NT2/D1 (cell line): ENCODE measurements at places on chromosomes 11 and 22.

DNA sequence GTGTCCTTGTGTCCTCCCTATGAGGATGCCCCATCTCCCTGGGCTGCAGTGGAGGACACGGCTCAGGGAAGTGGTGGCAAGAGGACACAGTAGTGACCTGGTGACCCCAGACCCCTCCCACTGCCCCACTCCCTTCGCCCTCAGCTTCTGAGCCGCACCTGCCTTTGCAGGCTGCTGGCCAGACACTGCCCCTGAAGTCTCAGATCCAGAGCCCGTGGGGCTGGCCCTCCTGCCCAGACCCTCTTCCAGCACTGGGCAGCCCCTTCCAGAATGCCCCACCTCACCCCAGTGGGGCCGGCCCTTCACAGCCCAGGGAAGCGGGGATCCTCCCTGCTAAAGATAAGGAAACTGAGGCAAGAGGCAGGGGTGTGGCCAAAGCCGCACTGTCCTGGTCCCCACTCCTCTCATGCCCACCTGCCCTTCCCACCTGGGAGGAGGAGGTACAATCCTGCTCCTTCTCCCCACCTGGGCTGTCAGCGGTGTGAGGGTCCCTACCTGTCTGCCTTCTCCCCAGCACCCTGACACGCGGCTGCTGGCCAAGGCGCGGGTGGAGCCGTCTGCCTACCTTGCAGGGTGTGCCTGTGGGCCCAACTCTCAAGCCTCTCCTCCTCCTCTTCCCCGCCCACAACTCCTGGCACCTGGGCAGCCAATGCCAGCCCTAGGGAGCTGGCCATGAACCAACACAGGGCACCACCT, 17.3 kb downstream of the TRPM5 start:
- DNase-seq = no peak

- DNase-seq = peak; percentile 35
Observed at GRCh38 chr11:73359930-73360742, 16.1 kb upstream of the RELT start.

- no peak for DNase-seq
Observed at GRCh38 chr22:30129636-30130035, 49.4 kb downstream of the HORMAD2 start.

- no peak for DNase-seq
Observed at GRCh38 chr11:63670433-63671321, 499 bp downstream of the ATL3 start.

- no peak for DNase-seq
Observed at GRCh38 chr11:92329137-92329536, 104.5 kb downstream of the FAT3 start.

GRCh38 chr11:14082338-14082737, 119.8 kb downstream of the SPON1 start:
- no peak for DNase-seq

DNA sequence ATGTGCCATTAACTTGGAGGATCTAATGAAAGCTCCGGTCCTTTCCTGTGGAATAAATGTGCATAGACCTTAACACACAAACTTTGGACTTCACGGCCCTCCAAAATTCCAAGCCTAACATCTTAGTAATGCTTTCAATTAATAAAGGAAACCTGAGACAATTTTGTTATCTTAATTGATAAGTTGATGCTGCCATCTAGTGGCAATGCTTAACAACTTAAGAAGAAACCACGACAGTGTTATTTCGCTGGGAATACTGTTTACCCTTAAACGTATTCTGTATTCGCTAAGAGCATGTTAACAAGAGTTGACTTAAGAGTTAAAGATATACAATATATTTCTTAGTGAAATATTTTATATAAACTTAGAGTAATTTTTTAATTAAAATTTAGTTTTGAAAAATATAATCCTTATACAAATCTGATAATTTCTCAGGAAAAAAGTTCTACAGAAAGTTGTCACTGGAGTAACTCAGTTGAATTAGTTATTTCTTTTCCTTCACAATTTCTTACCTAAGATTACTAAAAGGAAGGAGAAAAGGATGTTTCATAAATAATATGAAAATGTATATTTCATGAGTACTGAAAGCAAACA, 35.0 kb upstream of the OR9G4 start:
- peak; percentile 72 for DNase-seq

GRCh38 chr11:132456751-132457328, 1075.5 kb downstream of the OPCML start:
- DNase-seq = no peak

- no peak for DNase-seq
Observed at GRCh38 chr22:31945443-31945855, 1.1 kb downstream of the YWHAH start.

GRCh38 chr22:50119169-50119767, 29.5 kb downstream of the MOV10L1 start:
- no peak for DNase-seq

- DNase-seq = no peak
Observed at GRCh38 chr11:128603752-128604414, 16.5 kb upstream of the ETS1 start.

- DNase-seq = no peak
Observed at GRCh38 chr11:123567466-123567865, 87.0 kb downstream of the SCN3B start.

- no peak for DNase-seq
Observed at GRCh38 chr22:50146439-50147238, 23.9 kb upstream of the PANX2 start.

DNA sequence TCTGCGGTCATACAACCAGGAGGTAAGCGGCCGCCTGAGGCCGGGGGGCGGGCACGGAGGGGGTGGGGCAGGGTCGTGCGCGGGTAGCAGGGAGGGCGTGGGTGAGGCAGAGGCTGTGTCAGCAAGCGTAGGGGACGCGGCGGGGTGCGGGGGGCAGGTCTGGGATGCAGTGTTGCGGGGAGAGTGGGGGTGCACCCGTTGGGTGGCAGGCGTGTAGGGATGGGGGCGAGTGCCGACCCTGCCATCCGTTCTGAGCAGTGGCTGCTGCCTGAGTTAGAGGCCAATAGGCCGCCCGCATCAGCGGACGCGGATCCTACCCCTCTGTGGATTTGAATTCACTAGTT, 1.4 kb downstream of the RIC8A start:
- DNase-seq = no peak

GRCh38 chr11:121321614-121322243, 29.2 kb downstream of the SC5D start:
- peak; percentile 33 for DNase-seq

- no peak for DNase-seq
Observed at GRCh38 chr22:36423461-36424404, 36.0 kb upstream of the MYH9 start.

DNA sequence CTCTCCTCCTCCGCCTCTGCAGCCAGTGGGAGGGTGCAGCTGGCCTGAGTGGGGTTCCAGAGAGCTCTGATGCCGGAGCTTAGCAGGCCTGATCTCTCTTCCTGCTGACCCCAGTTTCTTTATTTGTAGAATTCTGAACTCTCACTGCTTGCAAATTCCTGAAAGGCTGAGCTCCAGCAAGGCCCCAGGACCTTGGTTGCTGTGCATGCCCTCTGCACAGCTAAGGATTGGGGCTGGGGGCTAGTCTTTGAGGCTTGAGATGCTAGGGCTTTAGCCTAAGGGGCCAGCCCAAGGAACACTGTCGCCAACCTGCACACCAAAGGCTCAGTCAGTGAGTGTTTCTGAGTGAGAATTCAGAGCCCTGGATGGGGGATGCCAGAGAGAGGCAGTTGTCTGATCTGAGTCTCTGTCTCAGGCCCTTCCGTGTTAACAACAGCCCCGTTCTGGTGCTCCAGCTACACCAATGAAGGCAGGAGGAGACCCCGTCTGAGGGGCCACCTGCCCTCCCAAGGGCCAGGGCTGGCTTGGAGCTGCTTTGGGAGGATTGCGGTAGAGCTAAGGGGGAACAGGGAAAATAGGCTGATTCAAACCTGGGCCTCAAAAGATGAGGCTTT, 106.0 kb upstream of the LMO1 start:
- no peak for DNase-seq

DNA sequence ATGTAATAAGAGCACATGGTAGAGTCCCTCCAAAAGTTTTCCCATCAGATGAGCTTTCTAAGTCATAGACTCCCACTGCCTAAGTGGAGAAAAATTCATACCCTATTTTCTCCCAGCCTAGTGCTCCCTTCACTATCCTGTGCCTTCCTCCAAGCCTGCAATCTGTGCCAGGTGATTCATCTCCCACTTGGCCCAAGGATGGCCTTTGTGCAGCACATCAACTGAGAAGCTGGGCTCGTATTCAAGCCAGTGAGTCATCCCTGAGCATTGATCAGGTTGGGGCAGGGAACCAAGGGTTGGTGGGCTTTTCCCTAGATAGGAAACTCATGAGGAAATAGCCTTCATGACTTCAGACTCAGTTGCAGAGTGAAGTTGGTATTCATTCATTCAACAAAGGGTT, 64.6 kb downstream of the PANX1 start:
- DNase-seq = no peak

DNA sequence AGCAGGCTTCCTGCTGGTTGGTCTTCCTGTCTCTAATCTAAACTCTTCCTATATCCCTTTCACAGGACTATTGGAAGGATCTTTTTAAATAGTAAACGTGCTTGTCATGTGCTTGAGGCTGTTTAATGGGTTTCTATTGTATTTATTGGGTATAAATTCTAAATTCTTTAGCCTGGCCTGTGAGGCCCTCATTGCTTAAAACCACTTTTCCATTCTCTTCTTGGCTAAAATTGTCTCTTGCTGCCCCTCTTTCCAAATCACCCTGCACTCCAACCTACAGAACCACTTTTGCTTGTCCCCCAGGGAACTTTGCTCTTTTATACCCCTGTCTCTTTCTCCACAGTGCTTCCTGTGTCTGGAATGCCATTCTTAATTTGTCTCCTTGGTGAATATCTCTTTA, 46.4 kb upstream of the MUC15 start:
- no peak for DNase-seq

DNA sequence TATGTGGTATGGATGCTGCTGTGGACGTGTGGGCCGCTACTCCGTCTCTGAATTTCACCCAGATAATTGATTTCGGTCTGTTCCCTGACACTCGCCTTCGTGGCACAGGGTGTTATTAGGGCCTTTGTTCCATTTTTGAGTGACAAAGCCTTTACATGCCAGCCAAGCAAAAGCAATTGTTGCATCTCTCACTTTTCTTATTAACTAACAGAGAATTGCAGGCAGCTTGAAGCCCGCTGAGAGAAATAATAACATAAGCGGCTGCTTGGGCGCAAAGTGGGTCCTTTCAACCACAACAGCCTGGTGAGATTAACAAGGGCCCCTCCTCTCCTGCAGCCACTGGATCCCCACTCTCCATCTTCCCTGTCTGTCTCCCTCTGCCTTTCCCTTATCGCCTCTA, 449.4 kb downstream of the NTM start:
- no peak for DNase-seq

GRCh38 chr11:110207123-110207522, 89.3 kb downstream of the RDX start:
- no peak for DNase-seq

- DNase-seq = no peak
Observed at GRCh38 chr11:25441421-25441820, 890.5 kb upstream of the ANO3 start.

- no peak for DNase-seq
Observed at GRCh38 chr22:20761536-20761935, 12.4 kb upstream of the SERPIND1 start.

DNA sequence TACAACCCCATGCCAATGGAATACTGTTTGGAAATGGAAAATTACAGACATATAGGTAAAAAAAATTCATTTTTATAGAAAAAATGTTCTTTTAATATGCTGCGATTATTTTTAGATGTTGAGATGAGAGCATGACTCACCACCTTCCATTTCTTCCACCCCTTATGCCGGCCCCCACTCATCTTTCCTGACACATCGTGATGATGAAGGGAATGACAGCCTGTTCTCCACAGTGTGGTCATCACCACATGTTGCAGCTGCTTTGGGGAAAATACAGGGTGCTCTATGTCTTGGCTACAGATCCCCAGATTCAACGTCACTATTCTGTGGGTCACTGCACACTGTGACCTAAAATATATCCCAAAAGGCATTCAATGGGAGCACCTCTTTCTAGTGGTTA, 916.2 kb downstream of the METTL15 start:
- no peak for DNase-seq

- DNase-seq = no peak
Observed at GRCh38 chr11:2307501-2308331, 5.9 kb downstream of the TSPAN32 start.

DNA sequence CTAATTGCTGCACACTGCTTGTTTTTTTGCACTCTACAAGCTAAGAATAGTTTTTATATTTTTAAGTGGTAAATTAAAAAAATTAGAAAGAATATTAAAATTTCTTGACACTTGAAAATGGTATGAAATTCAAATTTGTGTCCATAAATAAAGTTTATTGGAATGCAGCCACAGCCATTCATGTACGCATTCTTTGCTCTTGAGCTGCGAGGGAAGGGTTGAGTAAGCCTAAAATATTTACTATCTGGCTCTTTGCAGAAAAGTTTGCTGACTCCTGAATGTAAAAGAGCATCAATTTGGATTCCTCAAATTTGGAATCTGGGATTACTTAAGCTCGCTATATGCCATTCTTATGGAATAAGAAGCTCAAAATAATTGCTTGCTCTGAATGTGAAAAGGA, 3.4 kb upstream of the ADAMTS8 start:
- no peak for DNase-seq

DNA sequence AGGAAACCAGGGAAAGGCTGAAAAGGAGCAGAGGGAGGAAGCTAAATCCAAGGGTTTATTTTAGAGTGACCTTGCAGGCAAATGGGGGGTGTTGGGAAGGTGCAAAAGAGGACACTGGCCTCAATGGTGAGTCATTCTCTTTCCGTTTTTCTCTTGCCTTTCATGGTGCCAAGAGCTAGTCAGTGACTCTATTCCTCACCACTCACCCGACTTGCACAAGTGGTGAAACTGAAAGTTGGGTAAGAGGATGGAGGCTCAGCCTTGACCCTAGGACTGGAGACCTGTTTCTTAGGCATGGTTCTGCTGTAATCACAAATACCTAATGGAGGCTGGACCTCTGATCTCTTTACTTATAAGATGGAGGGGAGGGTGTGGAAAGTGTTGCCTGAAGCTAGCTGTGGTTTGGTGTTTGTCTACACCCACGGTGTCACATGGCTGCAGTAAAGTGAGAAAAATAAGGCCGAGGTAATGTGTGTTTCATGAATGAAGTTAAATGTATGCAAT, 67.3 kb upstream of the CREB3L1 start:
- DNase-seq = no peak
